ENCODE measurements at places on chromosomes 16 and 17.

- no peak for DNase-seq
These were observed 73.8 kb downstream of the CMIP start for GRCh38 chr16:81518439-81518757.

- no peak for DNase-seq
These were observed 1.2 kb downstream of the TMC6 start for GRCh38 chr17:78127239-78127887.

DNA sequence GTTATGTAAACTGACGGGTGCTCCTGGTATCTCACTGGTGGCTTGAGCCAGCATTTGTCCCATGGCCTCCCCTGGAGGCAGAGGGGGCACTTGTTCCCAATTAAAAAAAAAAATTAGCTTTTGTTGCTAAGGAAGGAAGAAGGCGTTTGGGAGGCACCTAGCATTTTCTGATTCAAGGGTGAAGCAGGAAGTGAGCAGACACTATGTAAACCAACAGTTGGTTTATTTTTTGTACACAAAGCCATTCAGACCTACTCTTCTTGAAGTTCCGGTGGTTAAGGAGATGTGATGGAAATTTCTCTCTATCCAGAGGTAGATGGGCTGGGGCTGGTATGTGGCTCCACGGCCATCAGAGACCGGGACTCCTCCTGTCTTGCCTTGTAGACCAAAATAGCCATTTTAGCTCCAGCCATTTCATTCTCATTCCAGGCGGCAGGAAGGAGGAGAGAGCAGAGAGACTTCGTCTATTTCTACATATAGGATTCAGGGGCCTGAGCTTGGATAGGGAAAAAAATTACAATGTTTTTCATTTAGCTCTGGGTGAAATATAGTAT lies 103.0 kb downstream of the SNX29 start:
- DNase-seq: no peak

DNA sequence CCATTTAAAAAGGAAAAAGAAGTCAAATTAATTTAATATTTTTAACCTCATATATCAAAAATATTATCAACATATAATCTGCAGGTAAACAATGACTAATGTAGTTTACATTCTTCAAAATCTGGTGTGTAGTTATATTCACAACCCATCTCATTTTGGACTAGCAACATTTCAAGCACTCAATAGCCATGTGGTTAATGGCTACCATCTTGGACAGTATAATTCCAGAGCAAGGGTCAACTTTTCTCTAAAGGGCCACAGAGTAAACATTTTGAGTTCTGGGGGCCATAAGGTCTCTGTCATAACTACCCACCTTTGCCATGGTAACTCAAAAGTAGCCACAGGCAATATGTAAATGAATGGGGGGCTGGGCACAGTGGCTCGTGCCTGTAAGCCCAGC lies 153.9 kb downstream of the PARN start:
- DNase-seq: no peak

DNA sequence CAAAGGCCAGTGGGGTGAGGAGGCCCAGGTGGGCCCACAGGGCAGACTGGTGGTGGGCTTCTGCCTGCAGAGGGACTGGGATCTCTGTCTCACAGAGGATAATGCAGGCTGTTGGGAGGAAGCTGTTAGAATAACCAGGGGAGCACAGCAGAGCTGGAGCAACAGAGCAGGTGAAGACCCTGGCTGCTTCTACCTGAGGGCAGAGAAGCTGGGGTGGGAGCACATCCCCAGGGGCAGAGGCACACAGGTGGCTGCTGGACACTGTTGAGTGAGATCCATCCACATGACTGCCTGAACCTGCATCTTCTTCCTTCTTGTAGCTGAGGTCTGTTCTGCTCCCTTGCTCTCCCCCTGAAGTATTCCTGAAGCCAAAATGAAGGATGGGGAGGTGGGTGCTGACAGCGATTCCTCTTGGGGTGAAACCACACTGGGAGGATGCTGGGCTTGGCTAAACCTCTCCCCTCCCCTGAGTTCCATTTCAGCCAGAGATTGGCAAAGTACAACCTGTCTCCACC lies 1725.0 kb downstream of the TP53TG3F start:
- DNase-seq: no peak

GRCh38 chr17:31274252-31274651 lies 22.8 kb downstream of the OMG start:
- no peak for DNase-seq

- DNase-seq: no peak
These were observed 124.0 kb upstream of the ADAMTS18 start for GRCh38 chr16:77558786-77559185.

- DNase-seq: no peak
These were observed 29.9 kb downstream of the HS3ST2 start for GRCh38 chr16:22843856-22844255.

DNA sequence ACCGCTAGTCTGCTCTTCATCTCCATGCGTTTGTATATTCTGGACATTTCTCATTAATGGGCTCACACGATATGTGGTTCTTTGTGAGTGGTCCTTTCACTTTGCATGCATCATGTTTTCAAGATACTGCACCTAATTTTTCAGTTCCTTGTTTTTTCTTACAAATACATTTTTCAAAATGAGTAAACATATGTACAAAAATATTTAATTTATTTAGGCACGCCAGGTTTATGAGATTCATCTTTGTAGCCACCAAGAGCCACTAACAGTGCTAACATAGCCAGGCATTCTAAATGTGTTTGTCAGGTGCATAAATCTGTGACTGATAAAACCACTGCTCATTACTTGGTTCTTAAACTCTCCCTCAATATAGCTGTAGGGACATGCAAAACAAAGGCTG lies 375.3 kb downstream of the WWOX start:
- DNase-seq: no peak

DNA sequence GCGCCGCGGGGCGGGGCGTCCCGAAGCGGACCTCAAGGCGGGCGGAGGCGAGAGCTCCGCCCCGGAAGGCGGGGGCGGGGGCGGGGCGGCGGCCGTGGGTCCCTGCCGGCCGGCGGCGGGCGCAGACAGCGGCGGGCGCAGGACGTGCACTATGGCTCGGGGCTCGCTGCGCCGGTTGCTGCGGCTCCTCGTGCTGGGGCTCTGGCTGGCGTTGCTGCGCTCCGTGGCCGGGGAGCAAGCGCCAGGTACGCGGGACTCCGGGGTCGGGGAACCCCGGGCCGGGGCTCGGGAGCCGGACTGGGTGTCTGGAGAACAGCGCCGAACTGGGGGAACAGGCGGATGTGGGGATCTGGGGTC lies at the start of gene TNFRSF12A:
Gene TNFRSF12A (plus strand): TSS at position 122 of the 357 bp plus-strand sequence. CDS start 30 bp downstream, at position 152.
- no peak for DNase-seq

DNA sequence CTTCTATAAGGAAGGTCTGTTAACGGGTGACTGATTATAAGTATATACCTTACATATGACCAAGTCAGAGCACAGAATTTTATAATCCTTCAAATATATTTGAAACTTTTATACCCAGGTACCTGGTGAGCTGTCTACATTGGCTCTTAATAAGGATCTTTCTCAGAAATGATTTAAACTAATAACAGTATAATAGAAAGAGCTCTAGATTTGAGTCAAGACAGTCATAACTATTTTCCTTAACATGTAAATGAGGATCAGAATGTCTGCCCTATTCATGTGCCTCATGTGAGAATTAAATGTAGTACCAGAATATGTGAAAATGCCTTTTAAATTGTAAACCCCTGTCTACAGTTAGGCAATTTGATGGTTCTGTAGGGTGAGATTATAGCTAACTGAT lies 14.5 kb downstream of the CBFB start:
- DNase-seq: no peak

GRCh38 chr17:40026816-40027613 lies 11.8 kb downstream of the CSF3 start:
- DNase-seq: no peak

DNA sequence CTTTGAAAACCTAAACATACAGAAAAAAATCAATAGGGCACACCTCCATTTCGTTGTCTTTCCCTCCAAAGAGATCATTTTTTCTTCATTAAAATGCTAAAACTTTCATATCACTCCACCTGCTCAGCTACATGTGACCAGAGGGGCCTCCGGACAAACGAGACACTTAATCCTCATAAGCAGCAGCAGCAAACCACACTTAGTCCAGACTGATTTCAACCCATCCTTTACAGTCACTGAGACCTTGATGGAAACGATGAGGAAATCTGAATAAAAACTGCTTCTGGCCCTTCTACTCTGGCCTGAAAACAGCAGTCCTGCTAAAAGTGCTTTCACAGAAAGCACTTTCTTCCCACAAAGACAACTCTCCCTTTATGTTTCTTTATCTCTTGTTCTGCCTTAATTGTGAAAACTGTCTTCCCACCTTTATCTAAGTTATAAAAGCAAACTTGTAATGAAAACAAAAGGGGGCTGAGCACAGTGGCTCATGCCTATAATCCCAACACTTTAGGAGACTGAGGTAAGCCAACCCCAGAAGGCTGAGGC lies 4.6 kb downstream of the ANKRD11 start:
- DNase-seq: no peak

DNA sequence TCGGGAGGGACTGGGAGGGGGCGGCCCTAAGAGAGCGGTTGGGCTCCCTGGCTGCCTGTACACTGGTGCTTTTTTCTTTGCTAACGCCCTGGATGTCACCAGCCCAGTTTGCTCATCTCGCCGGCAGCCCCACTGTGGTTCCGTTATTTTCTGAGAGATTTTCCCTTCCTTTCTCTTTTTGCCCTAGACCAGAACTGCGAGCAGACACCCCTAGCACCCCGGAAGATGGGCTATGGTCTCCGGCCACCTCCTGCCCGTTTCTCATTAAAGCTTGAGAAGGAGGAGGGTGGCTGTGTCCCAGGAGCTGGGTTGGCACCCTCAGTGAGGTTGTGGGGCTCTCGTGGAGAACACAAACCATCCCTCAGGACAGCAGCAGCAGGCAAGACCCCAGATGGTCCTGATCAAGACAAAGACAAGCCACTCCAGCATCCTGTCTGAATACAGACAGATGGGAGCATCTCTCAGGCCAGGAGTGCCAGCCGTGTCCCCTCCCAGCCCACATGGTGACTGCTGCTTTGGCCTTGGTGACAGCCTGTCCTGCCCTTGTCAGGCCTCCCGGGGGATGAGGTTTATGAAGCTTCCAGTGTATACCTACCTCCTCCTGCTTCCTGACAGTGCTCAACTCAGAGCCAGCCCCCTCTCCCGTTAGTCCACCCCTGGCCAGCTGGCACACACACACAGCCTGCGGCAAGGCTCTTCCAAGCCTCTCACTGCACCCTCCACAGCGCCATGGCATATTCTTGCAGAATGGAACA lies 77.2 kb downstream of the KCNJ12 start:
- no peak for DNase-seq

- DNase-seq: no peak
These were observed 42.5 kb downstream of the PSME3IP1 start for GRCh38 chr16:57143149-57143921.

DNA sequence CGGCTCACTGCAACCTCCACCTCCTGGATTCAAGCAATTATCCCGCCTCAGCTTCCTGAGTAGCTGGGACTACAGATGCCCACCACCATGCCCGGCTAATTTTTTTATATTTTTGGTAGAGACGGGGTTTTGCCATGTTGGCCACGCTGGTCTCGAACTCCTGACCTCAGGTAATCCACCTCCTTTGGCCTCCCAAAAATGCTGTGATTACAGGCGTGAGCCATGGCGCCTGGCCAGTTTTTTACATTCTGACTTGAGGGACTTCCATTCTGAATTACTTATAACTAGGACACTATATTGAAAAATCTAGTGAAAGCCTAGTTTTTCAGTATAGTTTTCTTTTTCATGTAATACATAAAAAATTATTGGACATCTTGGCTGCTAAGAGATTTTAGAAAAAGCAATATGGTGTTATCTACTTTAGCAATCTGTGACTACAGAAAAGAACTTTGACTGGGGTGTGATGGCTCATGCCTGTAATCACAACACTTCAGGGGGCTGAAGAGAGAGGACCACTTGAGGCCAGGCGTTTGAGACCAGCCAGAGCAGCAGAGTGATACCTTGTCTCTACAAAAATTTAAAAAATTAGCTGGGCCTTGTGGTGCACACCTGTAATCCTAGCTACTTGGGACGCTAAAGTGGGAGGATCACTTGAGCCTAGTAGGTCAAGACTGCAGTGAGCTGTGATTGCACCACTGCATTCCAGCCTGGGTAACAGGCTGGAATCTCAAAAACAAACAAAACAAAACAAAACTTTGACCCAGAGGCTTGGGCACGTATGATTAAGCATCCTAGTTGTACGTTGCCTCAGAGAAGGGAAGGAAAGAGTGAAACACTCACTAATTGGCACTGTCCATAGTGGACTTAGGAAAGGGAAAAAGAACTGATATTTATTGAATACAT lies 26.8 kb upstream of the GOSR1 start:
- no peak for DNase-seq

DNA sequence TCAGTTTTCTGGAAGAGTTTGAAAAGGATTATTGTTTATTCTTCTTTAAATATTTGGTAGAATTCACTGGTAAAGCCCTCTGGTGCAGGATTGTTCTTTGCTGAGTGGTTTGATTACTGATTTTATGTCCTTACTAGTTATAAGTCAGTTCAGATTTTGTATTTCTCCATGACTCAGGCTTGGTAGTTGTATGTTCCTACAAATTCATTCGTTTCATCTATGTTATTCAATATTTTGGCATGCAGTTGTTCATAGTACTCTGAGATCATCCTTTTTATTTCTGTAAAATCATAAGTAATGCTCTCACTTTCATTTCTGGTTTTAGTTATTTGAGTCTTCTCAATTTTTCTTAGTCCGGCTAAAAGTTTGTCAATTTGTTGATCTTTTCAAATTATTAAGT lies 58.1 kb upstream of the CRYM start:
- no peak for DNase-seq

DNA sequence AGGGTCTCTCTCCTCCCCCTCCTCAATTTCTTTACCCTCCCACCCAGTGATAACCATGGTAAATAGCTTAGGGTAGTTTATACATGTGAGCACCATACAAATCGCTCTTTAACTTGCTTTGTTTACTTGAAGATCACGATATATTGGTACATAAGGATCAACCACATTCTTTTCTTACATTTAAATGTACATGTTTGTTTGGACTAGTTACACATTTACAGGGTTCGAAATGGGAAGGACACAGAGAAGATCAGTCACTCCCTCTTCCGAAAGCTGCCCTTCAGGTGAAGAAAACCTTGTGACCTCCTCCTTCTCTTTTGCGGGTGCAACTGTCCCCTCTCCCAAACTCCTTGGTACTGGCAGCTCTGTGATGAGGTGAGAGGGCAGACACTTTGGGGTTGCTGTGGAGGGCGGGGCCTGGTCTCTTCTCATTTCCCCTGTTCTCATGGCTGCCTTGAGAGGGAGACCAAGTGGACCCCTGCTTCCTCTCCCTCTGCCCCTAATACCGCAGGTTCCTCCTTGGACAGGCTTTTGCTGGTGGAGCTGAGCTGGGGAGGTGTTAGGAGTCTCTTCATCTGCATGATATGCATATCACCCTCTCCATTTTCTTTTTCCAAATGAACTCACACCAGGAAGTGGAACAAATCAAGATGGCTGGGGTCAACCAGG lies 4.7 kb upstream of the PIK3R6 start:
- no peak for DNase-seq
